ENCODE measurements at places on chromosomes 12 and 14. TPM values are rescaled to one million over a fixed set of nuclear protein-coding genes. Genes with fewer than 3 reads are reported as not detected.

- DNase-seq: peak; percentile 84
Observed at GRCh38 chr12:569803-570434, 93.3 kb downstream of the NINJ2 start.

- DNase-seq: no peak
Observed at GRCh38 chr12:108597559-108598471, at the start of gene TMEM119. TMEM119 (minus strand) TSS chr12:108598084; CDS start chr12:108592383, 5,701 bp downstream.

DNA sequence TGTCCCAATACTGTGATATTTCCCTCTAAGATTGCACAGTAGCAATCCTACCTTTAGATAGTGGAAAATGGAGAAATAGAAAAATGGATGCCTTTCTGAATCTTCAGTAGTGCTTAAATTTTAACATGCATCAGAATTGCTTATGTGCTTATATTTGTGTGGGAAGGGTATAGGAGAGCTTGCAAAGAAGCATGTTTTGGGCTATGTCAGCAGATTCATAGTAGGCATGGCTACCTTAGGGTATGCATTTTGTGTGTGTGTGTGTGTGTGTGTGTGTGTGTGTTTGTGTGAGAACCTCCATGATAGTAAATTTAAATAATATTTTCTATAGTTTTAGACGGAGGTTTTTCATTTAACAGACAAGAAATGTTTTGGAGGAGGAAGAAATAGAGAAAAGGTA is 38.3 kb downstream of the NEUROD4 start:
- DNase-seq: no peak

DNA sequence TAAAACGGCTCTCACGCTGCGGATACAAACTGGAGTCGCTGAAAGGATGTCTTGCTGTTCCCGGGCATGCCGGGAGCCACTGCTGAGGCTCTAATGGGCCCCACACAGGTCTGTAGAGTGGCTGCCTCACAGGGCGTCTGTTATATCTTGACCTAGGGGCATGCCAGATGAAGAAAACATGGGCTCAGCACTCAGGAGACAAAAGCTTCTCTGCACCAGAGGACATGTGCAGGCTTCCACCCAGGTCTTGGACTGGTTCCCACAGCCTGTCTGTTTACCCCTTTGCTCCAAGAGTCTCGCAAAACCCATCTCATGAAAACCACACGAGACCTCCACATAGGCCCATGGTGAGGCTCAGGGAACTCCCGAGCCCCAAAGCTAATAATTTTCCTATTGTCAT is 134.2 kb downstream of the RPS29 start:
- DNase-seq: no peak

- DNase-seq: no peak
Observed at GRCh38 chr12:7150841-7151240, 20.7 kb downstream of the CLSTN3 start.

- DNase-seq: no peak
Observed at GRCh38 chr12:92056290-92056689, 89.4 kb downstream of the BTG1 start.

The CRIP1 gene
- 115 TPM for total RNA-seq

The TAS2R31 gene
- 1.0 TPM for total RNA-seq

The CFAP251 gene
- 0.68 TPM for total RNA-seq
